Activated naive CD4-positive, alpha-beta T cell treated with anti-CD3 and anti-CD28 coated beads for 36 hours (primary cell): ENCODE measurements at places on chromosomes 1 and 21. TPM values are rescaled to one million over a fixed set of nuclear protein-coding genes. Genes with fewer than 3 reads are reported as not detected.

- H3K4me1 ChIP-seq, result peaks cover 68% of the 10 kb centered on the region
- no peaks in the 10 kb centered on the region for H3K27me3 ChIP-seq
- H3K27ac ChIP-seq, result peak overlapping the region; percentile 22
These were observed 7.6 kb downstream of the AGPAT3 start for GRCh38 chr21:43872531-43873197.

DNA sequence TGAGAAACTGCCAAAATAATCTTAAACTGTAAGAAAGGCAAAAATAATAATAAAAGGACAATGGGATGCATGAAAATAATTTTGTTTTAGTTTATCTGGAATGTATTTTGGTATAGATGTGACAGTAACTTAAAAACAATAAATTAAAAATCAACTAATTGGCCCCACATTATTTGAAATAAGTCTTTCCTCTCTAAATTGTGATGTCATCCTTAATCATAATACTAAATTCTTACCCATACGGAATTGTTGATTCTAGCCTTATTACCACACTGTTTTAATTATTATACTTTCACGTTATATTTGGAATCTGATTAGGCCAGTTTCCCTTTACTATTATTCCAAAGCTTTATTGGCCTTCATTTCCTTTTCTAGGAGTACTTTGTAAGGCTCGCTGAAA is 7.7 kb downstream of the DESI2 start:
- H3K36me3 ChIP-seq, result peaks cover 35% of the 10 kb centered on the region
- H3K27ac ChIP-seq, result no peak overlapping the region
- DNase-seq, result no peak
- H3K4me3 ChIP-seq, result no peak overlapping the region
- no peaks in the 10 kb centered on the region for H3K27me3 ChIP-seq

GRCh38 chr1:85438353-85438752 is 26.6 kb downstream of the DDAH1 start:
- peaks cover 6% of the 10 kb centered on the region for H3K27me3 ChIP-seq
- H3K36me3 ChIP-seq, result no peaks in the 10 kb centered on the region
- no peak overlapping the region for H3K27ac ChIP-seq
- H3K4me1 ChIP-seq, result no peaks in the 10 kb centered on the region
- no peak for DNase-seq

DNA sequence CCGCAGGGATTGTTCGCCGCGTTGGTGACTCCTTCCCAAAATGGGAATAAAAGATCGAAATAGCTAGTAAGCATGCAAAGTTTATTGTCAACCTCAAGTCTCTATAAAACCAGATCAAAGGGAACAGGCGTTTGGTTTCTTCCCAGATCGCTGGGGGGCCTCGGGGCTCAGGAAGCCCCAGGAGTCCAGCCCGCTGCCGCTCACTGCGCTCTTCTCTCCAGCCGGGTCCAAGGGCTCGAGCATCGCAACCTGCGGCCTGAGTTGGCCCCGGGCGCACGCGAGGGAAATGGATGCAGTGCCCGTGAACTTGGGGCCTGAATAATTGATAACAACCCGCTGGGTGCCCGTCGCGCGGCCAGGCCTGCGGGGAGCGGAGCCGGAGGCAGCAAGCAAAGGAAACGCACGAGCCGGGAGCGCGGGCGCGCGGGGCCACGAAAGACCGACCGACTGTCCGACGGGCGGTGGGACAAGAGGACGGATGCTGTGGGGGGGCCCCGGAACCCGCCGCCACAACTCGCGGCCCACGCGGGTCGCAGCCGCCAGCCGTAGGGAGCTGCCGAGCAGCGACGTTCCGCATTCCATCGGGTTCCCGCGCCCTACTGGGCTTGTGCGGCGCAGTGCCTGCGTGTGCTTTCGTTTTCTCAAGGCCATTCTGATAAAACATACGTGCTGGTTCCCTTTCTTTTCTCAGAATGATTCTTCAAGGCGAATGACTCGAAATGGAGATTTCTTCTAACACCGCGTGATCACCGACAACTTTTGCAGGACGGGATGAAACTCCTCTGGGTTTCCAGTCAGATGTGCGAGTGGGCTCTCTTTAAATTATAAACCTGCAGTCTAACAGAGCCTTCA is 14.0 kb upstream of the ALX3 start:
- H3K4me1 ChIP-seq, result peaks cover 11% of the 10 kb centered on the region
- H3K27me3 ChIP-seq, result peaks cover 59% of the 10 kb centered on the region
- no peak overlapping the region for H3K27ac ChIP-seq

- DNase-seq, result no peak
- no peaks in the 10 kb centered on the region for H3K27me3 ChIP-seq
- H3K4me1 ChIP-seq, result no peaks in the 10 kb centered on the region
- H3K27ac ChIP-seq, result no peak overlapping the region
These were observed 488.7 kb upstream of the USP24 start for GRCh38 chr1:55703726-55704363.

DNA sequence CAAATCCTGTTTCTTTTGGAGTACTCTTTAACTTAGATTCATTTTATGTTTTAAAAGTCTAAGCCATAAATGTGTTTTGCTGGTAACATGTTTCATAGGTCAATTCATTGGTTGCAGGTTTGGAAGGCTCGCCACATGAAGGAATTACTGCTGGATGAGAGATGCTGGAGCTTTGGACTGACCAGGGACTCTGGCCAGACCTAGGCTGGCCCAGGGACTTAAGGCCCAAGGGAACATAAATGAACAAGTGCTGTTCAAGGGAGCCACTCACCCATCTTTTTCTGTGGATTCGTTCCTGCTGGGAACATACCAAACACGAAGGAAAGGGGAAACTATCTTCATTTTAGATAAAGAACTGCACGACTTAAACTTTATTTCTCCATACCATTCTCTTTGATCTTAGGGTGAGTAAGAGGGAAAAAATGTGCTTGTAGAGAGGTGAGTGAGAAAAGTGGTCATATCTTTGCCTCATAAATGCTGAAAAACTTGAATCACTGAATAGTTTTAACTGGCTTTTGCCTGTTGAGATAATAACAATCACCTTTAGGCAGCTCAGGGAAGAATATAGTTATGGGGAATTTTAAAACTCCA is 15.3 kb upstream of the SHCBP1L start:
- no peak overlapping the region for H3K4me3 ChIP-seq
- H3K27ac ChIP-seq, result no peak overlapping the region
- H3K4me1 ChIP-seq, result no peaks in the 10 kb centered on the region
- no peaks in the 10 kb centered on the region for H3K36me3 ChIP-seq

CHRNB2 gene
- not detected for total RNA-seq

LCE2A gene
- total RNA-seq, result not detected

DNA sequence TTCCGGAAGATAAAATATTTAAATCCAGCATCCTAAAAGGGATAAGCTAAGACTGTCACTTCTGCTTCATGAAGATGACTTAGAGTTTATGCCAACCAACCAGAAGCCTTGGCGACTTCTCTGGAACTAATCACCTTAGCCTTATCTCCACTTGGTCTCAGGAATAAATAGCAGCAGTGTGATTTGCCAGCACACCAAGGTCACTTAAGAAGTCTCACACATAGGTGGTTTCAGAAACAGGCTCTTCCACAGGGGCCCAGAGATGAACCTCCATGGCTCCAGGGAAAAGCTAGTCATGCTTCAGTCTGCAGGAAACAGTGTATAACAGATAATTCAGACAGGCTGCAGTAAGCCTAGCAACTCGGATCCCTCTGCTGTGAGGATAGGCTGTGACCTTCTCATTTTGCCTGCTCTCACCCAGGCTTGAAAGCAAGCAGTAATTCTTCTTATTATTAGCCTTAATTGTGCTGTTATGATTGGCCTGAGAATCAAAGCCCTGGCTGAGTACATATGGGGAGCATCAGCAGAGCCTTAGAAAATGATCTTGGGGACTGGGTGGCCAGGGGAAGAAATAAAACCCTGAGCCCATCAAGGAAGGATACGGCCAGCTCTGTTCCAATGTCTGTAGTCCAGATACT is 84.7 kb downstream of the WLS start:
- H3K27me3 ChIP-seq, result no peaks in the 10 kb centered on the region
- no peak for DNase-seq
- no peak overlapping the region for H3K27ac ChIP-seq
- H3K4me3 ChIP-seq, result no peak overlapping the region

DNA sequence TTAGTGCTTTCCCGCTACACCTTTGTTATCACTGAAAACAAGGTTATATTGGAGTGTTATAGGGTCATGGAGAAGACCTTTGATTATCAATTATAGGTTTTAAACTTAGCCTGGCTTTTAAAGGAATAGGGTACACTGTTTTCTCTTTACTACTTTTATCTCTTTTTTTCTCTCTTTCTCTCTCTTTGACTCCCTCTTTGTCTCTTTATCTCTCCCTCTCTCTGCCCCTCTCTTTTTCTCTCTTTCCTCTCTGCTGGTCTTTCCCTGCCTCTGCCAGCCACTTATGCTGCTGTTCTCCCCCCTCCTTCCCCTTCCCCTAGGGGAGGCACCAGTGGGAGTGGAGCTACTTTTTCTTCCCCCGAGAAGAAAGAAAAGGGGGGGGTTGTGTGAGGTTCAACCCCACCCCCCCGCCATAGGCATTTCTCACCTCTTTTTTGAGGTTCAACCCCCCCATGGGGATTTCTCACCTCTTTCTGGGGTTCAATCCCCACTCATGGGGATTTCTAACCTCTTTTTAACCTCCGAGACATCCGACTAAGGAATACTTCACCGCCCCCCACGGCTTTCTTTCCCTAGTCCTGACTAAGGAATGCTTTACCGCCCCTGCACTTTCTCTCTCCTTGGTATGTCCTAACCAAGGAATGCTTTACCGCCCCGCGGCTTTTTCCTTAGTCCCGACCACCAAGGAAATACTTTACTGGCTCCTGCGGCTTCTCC is 17.2 kb upstream of the ZBTB8B start:
- H3K36me3 ChIP-seq, result peaks cover 3% of the 10 kb centered on the region
- no peak overlapping the region for H3K4me3 ChIP-seq
- H3K4me1 ChIP-seq, result no peaks in the 10 kb centered on the region
- peaks cover 23% of the 10 kb centered on the region for H3K27me3 ChIP-seq
- no peak overlapping the region for H3K27ac ChIP-seq

DNA sequence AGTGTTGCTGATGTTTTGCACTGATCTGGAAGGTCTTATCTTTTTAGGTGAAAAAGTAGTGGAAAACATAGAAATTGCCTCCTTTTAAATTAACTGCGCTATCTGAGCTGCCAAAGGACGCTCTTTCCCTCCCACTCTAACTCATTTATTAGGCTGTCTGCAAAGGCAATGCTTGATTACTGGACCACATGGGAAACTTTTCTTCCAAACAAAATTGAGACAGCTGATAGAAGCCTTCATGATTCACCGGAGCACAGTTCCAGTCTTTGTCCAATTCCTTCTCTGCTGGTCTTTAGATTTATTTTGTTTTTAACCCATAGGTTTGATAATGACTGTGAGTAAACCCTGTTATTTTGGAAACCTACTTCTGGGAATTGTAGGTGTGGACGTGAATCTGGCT is 93.0 kb upstream of the RAVER2 start:
- H3K4me1 ChIP-seq, result no peaks in the 10 kb centered on the region
- H3K36me3 ChIP-seq, result no peaks in the 10 kb centered on the region
- H3K27me3 ChIP-seq, result no peaks in the 10 kb centered on the region
- H3K4me3 ChIP-seq, result no peak overlapping the region
- no peak overlapping the region for H3K27ac ChIP-seq

GRCh38 chr1:40299366-40300248 is 17.5 kb downstream of the COL9A2 start:
- H3K36me3 ChIP-seq, result no peaks in the 10 kb centered on the region
- DNase-seq, result no peak
- H3K27ac ChIP-seq, result no peak overlapping the region
- no peak overlapping the region for H3K4me3 ChIP-seq

KRTAP7-1 gene
- total RNA-seq, result not detected

DNA sequence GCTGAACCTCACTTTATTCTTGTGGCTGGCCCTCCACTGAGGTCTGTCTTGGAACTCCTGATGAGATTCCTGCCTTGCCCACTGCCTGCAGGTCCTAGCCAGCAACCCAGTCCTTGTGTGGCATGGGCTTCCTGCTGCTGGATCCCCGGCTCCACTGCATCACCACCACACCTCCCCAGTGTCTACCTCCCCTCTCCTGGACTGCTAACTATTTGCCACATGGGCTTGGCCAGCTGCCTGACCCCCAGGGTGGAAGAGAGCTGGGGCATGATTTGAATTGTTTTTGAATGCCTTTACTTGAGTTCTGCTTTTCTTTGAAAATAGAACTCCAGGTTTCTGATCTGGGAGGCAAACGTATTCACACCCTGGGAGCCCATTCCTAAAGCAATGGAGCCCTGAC is 41.2 kb downstream of the SPAG17 start:
- no peak overlapping the region for H3K27ac ChIP-seq
- peaks cover 2% of the 10 kb centered on the region for H3K27me3 ChIP-seq
- no peaks in the 10 kb centered on the region for H3K36me3 ChIP-seq
- no peaks in the 10 kb centered on the region for H3K4me1 ChIP-seq

- peak; percentile 46 for DNase-seq
- peaks cover 73% of the 10 kb centered on the region for H3K36me3 ChIP-seq
- H3K4me3 ChIP-seq, result peak overlapping the region; percentile 57
- no peaks in the 10 kb centered on the region for H3K27me3 ChIP-seq
- peaks cover 87% of the 10 kb centered on the region for H3K4me1 ChIP-seq
These were observed 30.3 kb downstream of the PTPRC start for GRCh38 chr1:198669023-198669698.

OR2L8 gene
- not detected for total RNA-seq

DNA sequence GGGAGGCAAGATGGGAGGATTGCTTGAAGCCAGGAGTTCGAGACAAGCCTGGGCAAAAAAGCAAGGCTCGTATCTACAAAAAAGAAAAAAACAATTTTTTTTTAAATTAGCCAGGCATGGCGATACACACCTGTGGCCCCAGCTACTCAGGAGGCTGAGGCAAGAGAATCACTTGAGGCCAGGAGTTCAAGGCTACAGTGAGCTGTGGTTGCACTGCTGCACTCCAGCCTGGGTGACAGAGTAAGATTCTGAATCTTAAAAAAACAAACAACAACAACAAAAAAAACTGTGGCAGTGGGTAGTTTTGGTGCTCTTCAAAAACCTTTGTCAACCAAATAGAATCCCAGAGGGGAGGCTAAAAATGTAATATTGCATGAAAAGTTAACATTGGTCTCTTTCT is 734 bp downstream of the PTPN22 start:
- H3K4me3 ChIP-seq, result peak overlapping the region; percentile 85
- H3K27ac ChIP-seq, result peak overlapping the region; percentile 98
- DNase-seq, result peak; percentile 51

- H3K36me3 ChIP-seq, result no peaks in the 10 kb centered on the region
- H3K4me1 ChIP-seq, result no peaks in the 10 kb centered on the region
- peaks cover 4% of the 10 kb centered on the region for H3K27me3 ChIP-seq
- no peak for DNase-seq
- no peak overlapping the region for H3K27ac ChIP-seq
These were observed 193.8 kb downstream of the LMX1A start for GRCh38 chr1:165162671-165163241.
